HuH-7 (cell line): ENCODE measurements at places on chromosomes 7 and 10.

- no peak for DNase-seq
These were observed 1.5 kb upstream of the SHH start for GRCh38 chr7:155813546-155814315.

DNA sequence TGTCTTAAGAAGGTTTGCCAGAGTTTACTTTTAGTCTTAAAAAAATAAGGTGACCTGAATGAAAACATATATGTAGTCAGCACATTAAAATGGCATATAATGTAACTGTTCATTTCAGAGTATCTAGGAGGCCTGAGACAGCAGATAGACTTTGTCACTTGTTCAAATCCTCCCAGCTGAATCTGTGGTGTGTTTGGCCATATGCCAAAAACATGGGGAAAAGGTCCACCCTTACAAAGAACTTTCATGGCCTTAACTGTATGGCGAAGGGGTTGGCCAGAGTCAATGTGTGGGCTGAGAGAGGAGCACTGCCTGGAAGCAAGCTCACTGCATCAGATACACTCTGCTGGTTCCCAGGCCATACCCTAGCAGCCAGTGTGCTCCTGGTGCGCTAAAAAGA, 113.7 kb downstream of the ALOX5 start:
- no peak for DNase-seq

DNA sequence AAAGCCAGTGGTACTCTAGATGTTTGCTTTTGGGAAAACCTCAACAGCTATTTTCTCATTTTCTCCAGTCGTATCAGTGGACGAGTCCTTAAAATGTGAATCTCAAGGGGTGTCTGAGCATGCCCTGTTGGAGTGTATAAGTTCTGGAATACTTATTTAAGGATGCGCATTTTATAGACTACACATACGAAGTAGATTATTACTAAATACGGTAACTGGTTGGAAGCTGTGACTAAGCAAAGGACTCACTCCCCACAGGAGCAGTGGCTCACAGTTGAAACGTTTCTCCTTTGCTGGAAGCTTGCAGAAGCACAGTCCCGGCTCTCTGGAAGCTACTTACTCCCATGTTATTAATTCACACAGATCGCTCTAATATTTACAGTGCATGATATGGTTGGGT, 90.8 kb upstream of the DNAJB6 start:
- DNase-seq: no peak

DNA sequence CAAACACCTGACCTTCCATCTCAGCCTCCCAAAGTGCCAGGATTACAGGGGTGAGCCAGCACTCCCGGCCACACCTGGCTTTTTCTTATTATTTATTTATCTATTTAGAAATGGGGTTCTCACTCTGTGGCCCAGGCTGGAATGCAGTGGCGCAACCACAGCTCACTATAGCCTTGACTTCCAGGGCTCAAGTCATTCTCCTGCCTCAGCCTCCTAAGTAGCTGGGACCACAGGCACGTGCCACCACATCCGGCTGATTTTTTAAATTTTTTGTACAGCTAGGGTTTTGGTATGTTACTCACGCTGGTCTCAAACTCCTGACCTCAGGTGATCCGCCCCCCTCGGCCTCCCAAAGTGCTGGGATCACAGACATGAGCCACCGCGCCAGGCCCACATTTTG, 56.9 kb upstream of the MYL10 start:
- no peak for DNase-seq

DNA sequence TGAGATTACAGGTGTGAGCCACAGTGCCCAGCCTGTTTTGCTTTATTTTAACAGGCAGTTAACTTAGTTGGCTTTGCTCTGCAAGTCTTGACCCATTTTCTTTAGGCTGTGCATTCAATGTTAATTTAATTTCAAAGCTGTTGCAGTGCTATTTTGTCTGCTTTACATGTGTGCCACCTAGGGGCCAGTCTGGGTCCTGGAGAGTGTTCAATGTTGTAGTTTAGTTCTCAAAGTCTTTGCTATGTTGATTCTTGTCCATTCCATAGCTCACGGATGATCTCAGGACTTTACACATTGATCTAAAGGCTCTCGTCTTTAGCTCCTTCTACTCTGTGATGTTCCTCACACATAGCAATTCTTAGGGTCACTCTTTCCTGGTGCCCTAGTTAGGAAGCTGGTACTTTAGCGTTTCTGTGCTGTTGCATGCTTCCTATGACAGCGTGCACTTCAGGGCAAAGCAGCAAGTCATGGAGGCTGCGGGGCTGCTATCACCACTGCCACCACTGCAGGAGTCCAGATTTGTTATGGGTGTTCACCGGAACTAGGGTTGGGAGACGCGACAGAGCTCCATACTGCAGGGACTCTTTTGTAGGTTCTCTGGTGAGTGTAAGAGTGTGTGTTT, 16.4 kb upstream of the ABCA13 start:
- DNase-seq: peak; percentile 40

DNA sequence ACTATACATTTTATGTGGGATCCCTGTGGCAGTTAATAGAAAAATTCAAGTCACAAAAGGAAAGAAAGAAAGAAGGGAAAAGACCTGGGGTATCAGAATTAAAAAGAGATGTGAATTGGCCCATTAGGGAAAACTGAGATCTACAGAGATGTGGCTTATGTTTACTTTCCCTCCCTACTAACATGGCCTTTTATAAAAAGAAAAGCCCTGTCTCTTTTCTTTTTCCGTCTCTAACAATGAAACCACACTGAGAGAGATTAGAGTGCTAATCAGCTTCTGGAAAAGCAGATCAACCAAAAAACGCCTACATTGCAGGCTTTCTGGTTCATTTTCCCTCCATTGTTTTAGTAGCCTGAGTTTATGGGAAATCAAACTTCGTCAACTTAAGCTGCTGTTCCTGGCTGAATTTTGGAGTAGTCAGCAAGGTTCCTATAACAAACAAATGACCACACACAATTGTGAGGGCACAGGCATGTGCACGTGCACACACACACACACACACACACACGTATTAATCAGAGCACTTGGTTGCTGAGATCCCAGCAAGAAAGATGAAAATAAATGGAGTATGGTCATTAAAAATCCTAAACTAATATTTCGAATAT, 235.1 kb downstream of the SORCS1 start:
- DNase-seq: no peak

DNA sequence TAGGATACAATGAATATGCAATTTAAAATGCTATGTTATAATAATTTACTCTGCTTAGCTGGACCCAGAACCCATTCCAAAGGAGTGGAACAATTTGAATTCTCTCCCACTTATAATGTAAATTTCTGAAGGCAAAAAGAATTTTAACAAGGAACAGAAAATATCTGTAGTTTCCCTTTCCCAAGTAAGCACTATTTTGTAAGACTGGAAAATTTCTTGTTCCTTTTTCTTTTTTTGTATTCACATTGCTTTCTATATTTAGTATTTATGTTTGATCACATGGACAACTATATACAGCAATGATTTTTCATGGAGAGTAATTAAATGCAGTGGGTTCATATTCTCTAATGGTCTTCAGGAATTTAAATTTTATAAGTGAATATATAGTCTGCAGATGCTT, 127.4 kb downstream of the GPR85 start:
- DNase-seq: no peak

DNA sequence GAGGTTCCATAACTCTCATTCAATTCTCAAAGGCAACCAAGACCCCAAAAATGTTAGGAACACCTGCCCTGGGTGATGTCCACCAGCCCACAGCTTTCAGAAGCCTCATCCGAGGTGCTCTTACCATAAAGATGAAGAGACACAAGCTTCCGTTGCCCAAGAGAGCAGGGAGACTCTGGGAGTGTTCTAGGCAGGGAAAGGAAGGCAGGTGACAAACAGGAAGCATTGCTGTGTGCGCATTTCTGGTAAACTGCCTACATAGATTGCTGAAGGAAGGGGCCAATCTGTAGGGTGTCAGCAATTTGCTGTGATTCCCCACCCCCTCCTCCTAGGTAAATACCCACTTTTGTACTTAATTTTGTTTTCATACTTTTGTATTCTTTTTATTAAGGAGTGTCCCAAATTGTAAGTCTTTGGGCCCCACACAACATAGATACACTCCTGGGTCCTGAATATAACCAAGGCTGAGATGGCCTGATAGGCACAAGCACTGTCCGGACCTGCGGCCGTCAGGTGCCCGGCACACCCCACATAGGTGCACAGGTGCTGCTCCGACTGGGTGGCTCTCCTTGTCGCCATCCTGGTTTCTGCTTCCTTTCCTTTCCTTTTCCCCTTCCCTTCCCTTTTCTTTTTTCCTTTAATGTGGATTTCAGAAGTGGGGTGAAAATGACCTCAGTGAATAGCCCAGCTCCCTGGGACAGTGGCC, 51.4 kb upstream of the SMNDC1 start:
- no peak for DNase-seq

- DNase-seq: no peak
These were observed 78.1 kb downstream of the USP6NL start for GRCh38 chr10:11533328-11533781.

DNA sequence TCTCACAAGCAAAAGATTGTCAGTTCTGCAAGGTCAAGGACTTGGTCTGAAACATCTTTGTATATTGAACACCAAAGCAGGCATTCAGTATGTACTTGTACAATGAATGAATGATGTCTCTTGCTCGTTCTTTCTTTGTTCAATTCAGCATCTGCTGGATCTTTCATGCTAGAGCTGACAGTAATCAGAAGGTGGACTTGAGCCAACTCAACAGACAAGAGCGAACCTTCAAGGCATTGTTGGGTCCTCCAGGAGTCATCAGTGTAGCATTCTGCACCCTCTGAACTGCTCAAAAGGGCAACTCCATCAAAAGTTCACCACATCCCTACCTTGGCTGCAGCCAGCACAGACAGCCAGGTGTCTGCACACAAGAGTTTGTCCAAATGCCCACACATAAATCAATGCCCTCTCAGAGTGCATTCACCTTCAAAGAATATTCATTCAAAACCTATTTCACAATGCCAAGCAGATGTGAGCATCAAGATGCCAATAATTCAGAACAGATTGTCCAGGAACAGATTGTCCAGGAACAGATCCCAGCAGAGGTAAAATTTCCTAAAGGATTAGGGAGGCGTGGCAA, 386.7 kb downstream of the CALN1 start:
- DNase-seq: no peak

DNA sequence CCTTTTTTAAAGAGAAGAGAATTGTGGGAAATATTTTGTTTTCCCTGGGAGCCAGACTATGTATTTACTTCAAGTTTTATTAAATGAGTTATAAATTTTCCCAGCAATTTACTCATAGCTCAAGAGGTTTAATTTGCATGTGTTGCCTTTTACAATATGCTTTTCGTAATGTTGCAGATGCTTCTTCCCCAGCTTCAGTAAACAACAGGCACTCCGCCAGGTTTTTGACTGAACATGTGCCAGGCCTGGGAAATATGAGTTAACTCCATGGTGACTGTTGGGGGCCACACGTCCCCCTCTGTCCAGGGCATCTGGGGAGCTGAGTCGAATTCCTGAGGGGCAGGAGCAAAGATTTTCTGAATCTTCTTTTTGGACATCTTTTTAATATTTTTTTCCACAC, 545.7 kb downstream of the LRMDA start:
- DNase-seq: no peak

DNA sequence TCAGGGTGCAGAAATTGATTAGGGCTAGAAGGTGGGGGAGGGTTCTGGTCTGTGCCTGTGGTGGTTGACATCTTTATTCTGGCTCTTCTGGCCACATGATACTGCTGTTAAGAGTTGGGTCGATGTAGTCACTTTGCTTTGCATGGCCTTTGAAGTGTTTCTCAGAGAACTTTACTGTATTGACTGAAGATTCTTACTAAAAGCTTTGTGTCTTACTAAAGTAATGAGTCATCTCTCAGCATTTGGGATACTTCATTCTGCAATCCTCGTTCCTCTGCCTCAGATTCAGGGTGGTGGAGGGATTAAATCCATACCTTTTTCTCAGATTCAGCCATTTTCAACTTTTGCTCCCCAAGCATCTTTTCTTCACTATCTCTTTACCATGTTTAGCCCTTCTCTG, 38.6 kb downstream of the STEAP4 start:
- DNase-seq: no peak

DNA sequence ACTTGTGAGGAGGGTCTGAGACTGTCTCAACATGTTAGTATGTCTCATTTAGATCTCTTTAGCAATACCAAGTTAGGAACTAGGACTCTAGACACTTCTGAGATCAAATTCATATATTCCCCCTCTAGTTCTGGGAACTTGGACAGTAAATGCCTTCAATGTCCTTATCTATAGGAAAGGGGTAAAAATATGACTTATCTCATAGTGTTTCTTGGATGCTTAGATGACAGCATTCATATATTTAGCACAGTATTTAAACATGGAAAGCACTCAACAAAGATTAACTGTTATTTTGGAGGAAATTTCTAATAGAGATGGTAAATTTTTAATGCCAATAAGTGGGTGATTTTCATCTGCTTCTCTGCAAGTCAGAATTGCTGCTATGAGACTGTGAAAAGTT, 154.6 kb downstream of the CTNNA3 start:
- DNase-seq: no peak

GRCh38 chr10:48638739-48639527, 34.1 kb upstream of the ARHGAP22 start:
- DNase-seq: no peak

DNA sequence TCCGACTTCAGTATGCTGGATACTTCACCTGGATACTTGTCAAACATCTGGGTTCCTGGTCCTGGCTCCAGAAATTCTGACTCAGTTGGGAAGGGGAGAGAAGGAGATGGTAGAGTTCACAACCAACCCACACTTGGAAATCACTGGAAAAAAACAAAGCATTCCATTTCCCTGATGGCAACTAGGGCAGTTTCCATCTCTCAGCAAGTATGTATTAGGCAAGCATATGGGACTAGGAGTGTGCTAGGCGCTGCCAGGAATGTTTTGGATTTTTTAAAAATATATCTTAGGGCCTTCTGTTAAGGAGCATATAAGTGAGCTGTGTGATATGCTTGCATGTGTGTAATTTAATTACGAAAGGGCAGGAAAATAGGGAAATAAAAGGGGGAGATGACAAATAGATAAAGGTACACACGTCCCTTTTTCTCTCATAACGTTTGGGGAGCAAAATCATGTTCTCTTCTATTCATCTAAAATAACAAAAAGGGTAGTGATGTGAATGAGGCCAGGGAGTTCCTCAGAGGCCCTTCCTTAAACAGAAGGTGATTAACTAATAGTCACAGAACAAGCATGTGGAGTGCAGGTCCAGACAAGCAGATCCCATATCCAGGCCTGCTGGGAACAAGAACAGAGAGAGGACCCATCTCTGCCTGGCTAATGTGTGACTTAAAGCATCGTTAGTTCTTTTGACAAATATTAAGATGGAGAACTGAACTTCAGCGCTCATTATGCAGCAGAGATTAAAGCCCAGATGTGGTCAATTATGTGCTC, 64.5 kb upstream of the NFE2L3 start:
- no peak for DNase-seq

- DNase-seq: peak; percentile 14
These were observed 554.9 kb downstream of the KCNMA1 start for GRCh38 chr10:77082601-77083252.

GRCh38 chr7:52639981-52640380, 395.5 kb upstream of the POM121L12 start:
- DNase-seq: no peak

DNA sequence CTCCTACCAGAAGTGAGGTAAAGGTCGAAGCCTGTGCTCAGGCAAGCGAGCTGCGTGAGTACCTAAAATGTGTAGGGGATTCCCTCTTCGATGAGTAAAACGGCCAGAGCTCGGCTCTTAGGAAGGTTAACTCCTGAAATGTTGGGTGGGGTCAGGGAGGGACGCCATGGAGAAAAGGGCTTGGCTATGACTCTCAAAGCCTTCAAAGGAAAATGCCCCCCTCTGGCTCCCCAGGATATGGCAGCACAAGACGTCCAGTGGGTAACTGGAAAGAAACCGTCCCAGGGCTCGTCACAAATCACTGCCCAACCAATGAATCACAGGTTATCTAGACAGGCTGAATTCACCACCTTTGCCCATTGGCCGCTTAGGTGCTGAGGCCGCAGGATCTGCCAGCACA, 58.0 kb downstream of the CALML3 start:
- DNase-seq: no peak

- no peak for DNase-seq
These were observed 183.3 kb downstream of the NPSR1 start for GRCh38 chr7:34841326-34841725.
